GM03348 (cell line): ENCODE measurements at places on chromosomes 11 and 22.

DNA sequence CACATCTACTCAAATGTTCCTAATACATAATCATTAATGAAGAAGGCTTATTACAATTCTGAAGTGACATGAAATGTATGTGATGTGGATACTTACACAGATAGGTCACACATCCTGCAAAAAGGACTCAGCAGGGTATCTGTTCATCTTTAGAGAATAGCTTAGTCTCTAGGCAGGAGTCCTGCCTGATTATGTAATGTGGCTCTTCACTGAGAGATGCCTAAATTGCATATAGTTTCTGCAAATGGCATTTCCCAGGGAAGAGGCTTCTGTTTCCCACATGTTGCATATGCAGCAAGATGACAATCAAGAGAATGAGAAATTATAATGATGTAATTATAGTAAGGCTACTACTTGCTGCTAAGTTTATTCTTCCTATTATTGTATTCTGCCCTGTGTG, 58.8 kb upstream of the SLC36A4 start:
- no peak for DNase-seq

DNA sequence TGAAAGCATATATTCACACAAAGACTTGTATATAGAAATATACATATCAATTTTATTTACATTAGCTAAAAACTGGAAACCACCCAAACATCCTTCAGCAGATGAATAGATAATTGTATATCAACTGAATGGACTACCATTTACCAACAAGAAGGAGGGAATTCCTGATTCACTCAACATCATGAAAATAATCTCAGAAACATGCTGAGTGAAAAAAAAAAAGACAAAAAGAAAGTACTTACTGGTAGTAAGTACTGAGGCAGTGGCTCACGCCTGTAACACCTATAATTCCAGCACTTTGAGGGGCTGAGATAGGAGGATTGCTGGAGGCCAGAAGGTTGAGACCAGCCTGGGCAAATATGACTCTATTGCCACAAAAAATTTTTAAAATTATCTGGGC, 7.4 kb upstream of the IPO7 start:
- no peak for DNase-seq

DNA sequence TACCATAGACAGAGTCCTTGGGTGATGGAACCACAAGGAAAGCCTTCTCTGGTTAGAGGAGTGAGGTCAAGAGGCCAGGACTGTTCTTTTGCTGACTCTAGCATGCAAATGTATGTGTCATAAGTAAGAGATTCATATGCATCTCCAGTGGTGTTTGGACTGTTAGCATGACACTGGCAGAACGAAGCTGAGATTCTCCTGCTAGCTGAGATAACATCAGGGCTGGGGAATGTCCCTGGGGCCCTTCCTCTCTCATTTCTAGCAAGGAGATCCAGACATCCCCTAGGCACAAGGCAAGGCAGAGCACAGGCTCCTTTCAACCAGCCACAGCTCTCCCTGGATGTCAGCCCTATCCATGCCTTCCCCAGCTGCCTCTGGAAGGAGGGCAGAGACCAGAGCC, 711.3 kb downstream of the OPCML start:
- peak; percentile 53 for DNase-seq

GRCh38 chr11:118216621-118217481, 8.0 kb downstream of the JAML start:
- no peak for DNase-seq

DNA sequence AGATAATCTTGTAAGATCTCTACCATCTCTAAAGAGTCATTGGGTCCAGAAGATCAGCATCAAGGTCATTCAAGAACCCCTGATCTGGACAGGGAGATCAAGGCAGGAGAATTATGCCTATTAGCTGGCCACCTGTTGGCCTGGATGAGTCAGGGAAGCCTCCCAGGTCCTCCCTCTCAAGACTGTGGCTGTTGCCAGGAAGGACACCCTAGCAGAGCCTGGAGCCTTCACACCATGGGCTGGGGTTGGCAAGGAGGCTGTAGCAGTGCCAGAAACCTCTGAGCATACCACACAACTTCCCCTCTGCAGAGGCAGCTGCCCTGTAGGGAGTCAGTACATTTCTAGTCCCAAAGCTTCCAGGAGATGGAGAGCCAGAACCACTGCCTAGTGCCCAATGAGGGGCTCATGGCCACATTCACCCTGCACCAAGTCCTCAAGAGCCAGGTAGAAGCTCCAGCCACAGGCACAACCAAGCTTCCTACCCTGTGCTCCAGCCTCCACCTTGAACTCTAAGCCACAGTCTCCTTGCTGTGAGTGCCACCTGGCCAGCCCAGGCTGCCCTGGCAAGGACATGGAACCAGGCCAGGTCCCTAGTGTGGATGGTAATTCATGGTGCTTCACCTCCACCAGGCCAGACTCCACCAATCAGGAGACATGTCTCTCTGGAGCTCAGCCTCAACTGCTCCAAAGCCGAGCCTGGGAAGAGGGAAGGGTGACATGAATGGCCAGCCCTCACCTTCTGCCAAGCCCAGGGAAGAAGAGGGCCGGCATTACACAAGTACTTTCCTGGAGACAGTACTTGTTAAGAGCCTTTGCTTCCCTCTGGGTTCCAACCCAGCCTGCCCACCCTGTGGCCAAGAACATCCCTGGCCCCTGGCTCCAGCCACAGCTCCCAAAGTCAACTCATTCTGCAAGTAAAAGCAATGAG, 124.3 kb downstream of the BUD13 start:
- no peak for DNase-seq

- DNase-seq = no peak
These were observed 390.5 kb downstream of the TMEM135 start for GRCh38 chr11:87428266-87428665.
